ENCODE measurements at places on chromosomes 16 and 17.

GRCh38 chr17:65261682-65262636, 124.8 kb downstream of the RGS9 start:
- peak; percentile 21 for DNase-seq

DNA sequence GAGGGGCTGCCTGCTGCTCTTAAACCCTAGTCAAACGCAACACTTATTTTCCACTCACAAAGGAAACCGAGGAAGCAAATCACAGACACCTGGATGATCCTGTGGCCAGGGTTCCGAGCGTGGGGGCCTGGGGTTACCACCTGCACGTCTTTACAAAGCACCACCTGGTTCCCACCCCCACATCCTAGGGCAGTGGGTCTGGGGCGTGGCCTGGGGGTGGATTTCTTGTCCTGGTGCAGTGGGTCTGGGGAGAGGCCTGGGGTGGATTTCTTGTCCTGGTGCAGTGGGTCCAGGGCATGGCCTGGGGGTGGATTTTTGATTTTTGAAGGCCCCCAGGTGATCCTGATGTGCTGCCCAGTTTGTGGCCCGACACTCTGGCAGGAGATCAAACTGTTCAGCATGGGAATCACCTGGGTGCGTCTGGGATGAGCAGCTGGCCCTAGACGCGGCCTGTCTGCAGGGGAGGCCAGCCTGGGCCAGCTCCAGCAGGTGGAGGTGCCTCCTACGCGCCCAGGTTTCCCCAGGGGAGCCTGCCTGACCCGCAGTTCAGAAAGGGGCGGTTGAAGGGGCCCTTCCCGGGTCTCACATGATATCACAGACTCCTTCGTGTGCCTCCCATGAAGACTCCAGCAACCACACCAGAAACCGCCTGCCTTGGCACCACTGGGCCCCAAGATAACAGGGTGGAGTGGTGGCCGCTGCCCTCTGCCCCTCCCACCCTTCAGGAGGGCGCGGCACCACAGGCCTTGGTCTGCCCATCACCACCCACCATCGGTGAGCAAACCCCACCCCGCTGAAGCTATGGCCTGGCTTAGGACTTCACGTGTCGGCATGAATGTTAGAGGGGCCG, 6.3 kb downstream of the HAGH start:
- DNase-seq, result no peak

DNA sequence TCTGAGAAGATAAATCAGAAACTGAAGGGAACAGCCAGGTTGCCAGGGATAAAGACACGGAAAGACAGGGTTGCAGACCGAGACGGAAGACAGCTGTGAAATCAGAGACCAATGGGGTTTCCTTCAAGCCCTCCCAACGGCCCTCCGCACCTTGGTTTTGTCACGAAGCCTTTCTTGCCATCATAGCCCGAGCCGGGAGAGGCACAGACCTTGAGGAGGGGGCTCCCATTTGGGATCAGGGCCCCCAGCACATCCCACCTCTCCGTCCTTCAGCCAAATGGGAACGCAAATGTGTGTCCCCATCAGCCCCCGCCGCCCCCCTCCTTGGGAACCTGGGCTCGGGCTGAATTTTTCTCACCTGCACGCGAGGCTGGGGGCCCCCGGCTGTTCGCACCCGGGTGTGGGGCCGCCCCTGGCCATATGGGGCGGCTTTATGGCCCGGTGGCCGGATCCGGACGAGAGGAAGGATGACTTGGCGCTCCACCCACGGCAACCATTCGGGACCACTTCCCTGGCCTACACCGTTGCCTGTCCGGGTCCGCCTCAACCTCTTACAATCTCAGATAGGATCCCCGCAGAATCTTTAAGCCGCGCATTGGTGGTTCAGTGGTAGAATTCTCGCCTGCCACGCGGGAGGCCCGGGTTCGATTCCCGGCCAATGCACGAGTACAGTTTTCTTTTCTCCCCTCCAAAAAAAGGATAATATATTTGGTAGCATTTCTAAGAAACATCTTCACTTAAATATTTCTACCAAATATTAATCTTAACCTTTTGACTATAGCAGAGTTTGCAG, 1.4 kb upstream of the HES7 start:
- peak; percentile 86 for DNase-seq

GRCh38 chr16:71364133-71364681, 5.7 kb downstream of the CALB2 start:
- DNase-seq, result no peak

DNA sequence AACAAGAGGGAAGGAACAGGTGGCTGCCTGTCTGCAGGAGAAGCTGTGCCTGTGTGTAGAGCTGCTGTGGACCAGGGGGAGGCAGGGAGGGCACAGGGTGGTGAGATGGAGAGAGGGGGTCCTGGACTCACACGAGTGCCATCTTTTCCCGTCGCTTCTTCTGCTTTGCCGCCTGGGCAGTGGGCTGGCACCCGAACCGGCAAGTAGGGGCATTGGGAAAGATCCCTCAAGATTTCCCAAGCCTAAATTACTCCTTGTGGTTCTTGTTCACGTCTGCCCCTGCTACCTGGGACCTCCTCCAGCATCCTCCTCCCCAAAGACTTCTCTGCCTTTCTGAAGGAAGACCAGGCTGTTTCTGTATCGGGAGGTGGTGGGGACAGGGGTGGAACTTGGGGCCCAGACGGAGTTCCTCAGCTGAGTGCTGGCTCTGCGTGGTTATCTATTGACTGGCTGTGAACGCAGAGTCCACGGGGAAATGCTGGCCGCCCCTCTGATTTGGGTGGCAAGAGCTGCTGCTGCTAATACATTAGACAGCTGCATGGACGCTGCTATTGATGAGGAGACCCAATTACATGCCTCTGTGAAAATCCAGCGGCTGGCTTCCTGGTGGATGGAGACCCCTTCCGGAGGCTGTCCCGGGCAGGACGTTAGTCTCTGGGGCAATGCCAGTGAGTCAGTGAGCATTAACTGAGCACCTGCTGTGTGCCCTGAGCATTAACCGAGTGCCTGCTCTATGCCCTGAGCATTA, 114.5 kb downstream of the OR1D5 start:
- no peak for DNase-seq

DNA sequence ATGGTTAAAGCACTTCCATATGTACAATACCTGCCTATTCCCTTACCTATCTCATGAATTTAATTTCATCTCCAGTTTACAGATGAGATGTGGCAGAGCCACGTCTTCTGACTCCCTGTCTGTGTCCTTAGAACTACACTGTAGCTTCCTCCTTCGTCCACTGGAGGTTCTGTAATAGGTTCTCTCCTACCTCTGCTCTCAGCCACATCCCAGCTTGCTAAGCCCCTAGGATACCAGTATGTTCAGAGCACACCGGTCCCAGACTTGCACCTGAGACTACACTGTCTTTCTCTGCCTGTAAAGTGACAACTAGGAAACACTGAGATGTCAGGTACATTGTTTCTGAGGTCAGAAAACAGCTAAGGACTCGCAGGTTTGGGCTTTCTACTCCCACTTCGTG, 3.8 kb upstream of the RASL10B start:
- no peak for DNase-seq

GRCh38 chr17:73585583-73585982, 58.7 kb downstream of the SDK2 start:
- DNase-seq, result no peak

GRCh38 chr16:19415461-19415860, 2.2 kb upstream of the TMC5 start:
- DNase-seq, result no peak

- no peak for DNase-seq
Observed at GRCh38 chr16:57163842-57164241, 22.0 kb downstream of the PSME3IP1 start.

DNA sequence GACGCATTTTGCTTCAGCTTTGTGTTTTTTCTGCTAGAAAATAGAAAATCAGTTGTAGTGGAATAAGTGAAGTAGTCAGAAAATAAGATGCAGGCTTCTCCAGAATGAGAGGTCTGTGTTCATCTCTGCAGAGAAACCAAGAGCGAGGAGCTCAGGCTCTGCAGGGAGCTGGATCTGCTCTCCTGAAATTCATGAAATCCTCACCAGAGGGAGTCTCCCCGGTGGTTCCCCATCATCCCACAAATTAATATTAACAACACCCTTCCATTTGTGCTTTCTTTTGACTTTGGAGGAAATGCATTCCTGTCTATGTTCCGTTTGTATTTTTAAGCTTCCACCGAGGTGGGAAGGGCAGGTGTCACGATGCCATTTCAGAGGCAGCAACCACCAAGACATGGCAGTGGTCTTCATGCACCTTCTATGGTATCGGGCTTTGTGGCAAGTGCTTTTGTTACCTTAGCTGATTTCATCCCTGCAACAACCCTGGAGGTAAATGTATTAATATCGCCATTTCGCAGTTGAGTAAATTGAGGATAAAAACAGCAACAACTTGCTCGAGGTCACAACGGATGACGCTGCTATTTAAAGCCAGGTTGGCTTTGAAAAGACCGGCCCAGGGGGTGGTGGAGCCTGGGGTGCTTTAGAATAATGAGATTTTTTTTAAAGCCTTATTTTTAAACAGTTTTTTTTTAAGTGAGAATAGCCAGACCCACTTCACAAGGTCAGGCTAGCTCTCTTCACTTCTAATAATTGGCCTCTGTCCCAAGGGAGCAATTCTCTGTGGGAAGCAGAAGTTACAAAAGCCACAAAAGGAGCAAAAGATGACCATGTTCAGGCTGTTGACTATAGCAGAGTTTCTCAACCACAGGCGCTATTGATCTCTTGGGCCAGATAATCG, 367.6 kb upstream of the ERCC4 start:
- DNase-seq, result no peak

- no peak for DNase-seq
Observed at GRCh38 chr16:79864781-79865391, 264.3 kb upstream of the MAF start.

GRCh38 chr16:75590920-75591843, 25.0 kb downstream of the GABARAPL2 start:
- DNase-seq, result no peak

DNA sequence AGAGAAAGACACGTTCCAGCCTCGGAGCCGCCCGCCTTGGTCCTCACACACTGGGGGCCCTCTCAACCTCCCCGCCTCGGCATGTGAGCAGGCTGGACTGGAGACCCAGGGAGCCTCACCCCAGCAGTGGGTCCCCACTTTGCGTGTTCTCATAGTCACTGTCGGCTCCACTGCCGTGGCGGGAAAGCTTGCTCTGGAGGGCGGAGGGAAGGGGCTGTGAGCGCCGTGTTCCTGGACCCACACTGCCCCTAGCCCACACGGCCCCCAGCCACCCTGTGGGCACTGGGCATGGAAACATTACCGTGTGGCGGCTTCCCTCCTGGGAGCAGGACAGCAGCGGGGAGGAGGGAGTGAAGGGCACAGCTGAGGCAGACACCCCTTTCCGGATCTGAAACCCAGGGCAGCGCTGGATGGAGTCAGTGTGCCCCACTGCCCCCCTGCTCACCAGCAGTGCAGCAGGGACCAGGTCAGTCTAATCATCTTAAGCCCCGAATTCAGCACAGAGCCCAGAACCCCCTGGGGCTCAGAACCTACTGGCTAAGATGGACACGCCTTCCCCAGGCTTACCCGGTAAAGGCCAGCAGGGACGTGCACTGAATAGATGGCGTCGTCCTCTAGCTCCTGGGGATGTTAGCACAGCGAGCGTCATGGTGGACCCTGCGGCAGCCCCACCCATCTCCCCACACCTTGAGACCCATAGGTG, 7.2 kb downstream of the TP53I13 start:
- no peak for DNase-seq

DNA sequence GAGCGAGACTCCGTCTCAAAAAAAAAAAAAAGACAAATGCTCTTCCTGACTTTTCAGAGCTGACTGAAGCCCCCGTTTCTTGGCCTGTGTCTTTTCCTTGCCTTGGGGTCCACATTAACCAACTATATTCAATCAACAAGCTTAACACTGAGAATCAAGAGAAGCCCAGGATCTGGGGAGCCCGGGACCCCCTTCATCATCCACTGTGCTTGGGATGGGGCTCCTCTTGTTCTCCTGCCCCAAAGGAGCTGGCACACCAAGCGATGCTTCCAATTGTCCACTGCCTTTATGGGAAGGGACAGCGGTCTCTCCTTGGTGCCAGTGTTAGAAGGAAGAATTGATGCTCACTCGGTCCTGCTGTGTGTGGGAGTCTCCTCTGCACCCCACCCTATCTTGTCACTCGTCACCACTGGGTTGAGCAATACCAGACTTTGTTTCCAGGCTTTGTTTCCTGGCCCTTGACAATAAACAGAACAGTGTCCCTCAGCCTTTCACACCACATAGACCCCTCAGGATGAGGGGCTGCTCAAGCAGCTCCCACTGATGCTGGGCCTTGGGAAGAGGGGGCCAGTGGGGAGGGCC, 146.7 kb downstream of the KCNJ12 start:
- DNase-seq, result no peak

- DNase-seq, result no peak
Observed at GRCh38 chr17:40951011-40951622, 13.7 kb upstream of the KRT23 start.

Data from CD4-positive, alpha-beta T cell treated with Interleukin-15 for 4 hours (primary cell).